ENCODE measurements at places on chromosomes 6 and 20. TPM values are rescaled to one million over a fixed set of nuclear protein-coding genes. Genes with fewer than 3 reads are reported as not detected.

Gene JPH2
- 142 TPM for polyA plus RNA-seq

Gene HCRTR2
- polyA plus RNA-seq, result not detected

Gene SEL1L2
- not detected for polyA plus RNA-seq

Gene C20orf204
- polyA plus RNA-seq, result 0.35 TPM

Gene HELZ2
- 1.4 TPM for polyA plus RNA-seq

Gene SYNDIG1
- 0.39 TPM for polyA plus RNA-seq

Gene VSTM2L
- 83.4 TPM for polyA plus RNA-seq

Gene PRSS16
- 2.7 TPM for polyA plus RNA-seq

Gene EFHC1
- 31.8 TPM for polyA plus RNA-seq

Gene TOMM6
- polyA plus RNA-seq, result 198 TPM

Gene TAAR8
- polyA plus RNA-seq, result not detected

Gene SLC17A1
- not detected for polyA plus RNA-seq

Gene RBL1
- 3.1 TPM for polyA plus RNA-seq

Gene AARS2
- polyA plus RNA-seq, result 17.3 TPM

Gene OPRL1
- 2.9 TPM for polyA plus RNA-seq

Gene MAP7
- 4.1 TPM for polyA plus RNA-seq

Gene SMAP1
- 44.3 TPM for polyA plus RNA-seq

Gene HSPA12B
- polyA plus RNA-seq, result 1.2 TPM

Gene CLPSL1
- polyA plus RNA-seq, result not detected

Gene TUBB2B
- polyA plus RNA-seq, result 29.8 TPM

Gene FAM217A
- polyA plus RNA-seq, result not detected

Gene FAM209A
- not detected for polyA plus RNA-seq

Gene PRDM13
- polyA plus RNA-seq, result not detected

Gene BTNL2
- polyA plus RNA-seq, result not detected

Gene HTR1E
- polyA plus RNA-seq, result 0.46 TPM

Gene WFDC10B
- not detected for polyA plus RNA-seq

Gene OPN5
- polyA plus RNA-seq, result not detected

Gene PSORS1C2
- polyA plus RNA-seq, result not detected

Gene LHFPL5
- polyA plus RNA-seq, result not detected

Gene MAS1
- polyA plus RNA-seq, result not detected

Gene ADTRP
- polyA plus RNA-seq, result not detected

Gene EXOC2
- 30.5 TPM for polyA plus RNA-seq

Gene PRKN
- 14.5 TPM for polyA plus RNA-seq

Gene FGD2
- 0.29 TPM for polyA plus RNA-seq

Data from cardiac muscle cell (in vitro differentiated cells and primary cell).